ENCODE measurements at places on chromosomes 11 and 22. TPM values are rescaled to one million over a fixed set of nuclear protein-coding genes. Genes with fewer than 3 reads are reported as not detected.
A peak's percentile ranks its signal among the peaks of the same experiment; 100 is the strongest.

GRCh38 chr11:116714902-116715301 lies 57.9 kb downstream of the BUD13 start:
- no peak for DNase-seq

DNA sequence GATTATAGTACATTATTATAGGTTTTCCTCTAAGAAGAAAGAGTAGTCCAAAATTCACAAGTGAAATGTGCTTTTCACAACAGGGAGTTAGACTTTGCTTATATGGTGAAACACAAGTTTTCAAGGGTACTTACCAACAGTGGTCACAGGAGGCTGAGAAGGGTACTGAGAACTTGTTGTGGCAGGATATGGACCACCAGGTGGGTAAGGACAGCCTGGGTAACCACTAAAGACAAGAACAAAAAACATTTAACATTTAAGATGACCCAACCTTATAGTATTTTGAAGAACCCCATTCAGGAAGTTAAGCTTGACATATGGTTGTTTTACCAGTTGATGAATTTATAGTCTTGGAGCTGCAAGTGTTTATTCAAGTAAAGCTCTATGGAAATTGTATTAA lies 24.4 kb downstream of the TSG101 start:
- no peak for DNase-seq

- DNase-seq: peak; percentile 82
Measured at GRCh38 chr22:50342651-50343540, at the start of gene PPP6R2. Gene PPP6R2, plus strand, starts transcription at chr22:50343327. Its CDS starts 50,582 bp downstream, at chr22:50393909.

Gene P2RY6
- not detected for polyA plus RNA-seq

Gene SMC1B
- not detected for polyA plus RNA-seq

DNA sequence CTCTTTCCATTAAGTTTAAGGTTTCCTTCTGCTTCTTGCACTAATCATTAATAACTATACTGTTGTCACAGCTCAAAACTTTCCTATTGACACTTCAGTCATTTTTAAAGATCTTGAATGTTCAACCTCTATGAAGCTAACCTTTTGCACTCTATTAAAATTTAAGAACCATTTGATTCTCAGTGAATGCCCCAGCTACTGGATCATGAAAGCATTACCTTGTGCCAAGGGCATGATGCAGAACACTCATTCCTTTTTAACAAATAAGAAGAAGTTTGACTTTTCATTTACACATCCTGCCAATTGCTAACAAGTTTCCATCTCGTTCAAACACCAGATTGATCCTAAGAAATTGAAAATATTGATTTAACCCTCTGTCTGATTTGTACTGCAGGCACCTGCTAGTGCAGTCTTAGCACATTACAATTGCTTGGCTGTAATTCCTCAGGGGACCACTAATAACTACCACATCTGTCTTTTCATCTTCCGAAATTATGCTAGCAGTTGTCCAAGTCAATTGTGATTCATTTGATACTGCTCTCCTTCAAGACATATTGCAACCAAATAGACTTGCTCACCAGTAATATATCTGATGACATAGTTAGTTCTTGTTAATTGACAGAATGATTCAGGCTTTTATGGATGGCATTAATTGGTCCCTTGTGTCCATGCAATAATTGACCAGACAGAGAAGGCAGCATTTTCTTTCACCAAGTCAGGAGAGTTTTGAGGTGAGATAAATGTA lies 158.4 kb downstream of the TEAD1 start:
- no peak for DNase-seq

GRCh38 chr11:86365546-86365945 lies 9.1 kb upstream of the CCDC81 start:
- DNase-seq: no peak

Gene CDC42BPG
- 0.11 TPM for polyA plus RNA-seq

DNA sequence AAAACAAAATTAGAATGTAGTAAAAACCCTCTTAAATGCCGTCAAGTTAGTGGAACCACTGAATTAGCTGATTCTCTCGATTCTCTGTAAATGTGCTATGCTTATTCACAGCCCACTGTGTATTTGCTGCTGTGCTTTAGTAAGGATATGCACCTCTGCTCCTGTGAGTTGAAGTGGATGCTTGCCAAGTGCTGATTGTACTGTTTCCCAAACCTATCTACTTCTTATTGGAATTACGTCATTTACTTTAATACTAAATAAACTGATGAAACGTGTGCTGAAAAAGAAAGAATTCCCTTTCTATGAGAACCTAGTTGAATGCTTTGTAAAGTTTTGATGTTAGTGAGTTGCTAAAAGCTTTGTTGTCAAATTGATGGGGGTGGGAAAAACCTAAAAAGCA lies 158.4 kb downstream of the LRRC4C start:
- no peak for DNase-seq

GRCh38 chr22:38110008-38110862 lies at the start of gene BAIAP2L2:
Gene BAIAP2L2, minus strand, starts transcription at chr22:38110684. Its CDS starts 159 bp downstream, at chr22:38110525.
- no peak for DNase-seq

Gene FIBIN
- not detected for polyA plus RNA-seq

Gene OR51B4
- polyA plus RNA-seq: not detected

- DNase-seq: peak; percentile 44
Measured at GRCh38 chr11:75668451-75669297, at the start of gene MAP6. Gene MAP6, minus strand, starts transcription at chr11:75669038. Its CDS starts 669 bp downstream, at chr11:75668369.

Gene MPZL2
- polyA plus RNA-seq: 0.37 TPM

DNA sequence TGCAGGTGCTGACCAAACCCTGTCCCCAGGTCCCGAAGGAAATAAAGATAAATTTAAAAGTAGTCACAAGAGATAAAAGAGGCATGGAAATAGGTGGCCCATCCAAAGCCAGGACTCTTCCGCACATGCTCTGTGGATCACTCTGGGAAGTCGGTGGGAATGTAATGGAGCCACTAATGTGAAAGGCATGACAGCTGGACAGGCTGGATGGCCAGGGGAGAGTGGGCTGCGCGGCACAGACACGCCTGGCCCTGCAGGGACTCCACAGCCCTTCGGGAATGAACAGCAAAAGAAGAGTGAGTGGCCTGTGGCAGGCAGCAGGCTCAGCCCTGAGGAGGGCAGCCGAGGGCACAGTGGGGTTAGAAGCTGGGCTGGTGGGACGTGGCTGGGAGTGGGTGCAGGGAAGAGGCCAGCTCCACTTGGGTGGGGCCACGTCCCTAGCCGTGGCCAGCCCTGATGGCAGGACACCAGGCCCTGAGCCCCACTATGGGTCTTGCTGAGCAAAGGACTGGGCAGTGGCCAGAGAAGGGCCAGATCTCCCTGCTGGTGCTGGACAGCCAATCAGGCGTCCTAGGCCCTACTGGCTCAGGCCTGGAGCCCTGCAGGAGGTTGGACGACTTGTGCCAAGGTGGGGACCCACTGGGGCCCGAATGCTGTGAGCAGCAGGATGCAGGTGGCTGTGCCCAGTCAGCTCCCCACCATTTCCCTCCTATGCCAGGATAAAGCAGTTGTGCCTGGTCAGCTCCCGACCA lies 31.3 kb upstream of the GNB1L start:
- DNase-seq: no peak

Gene HDHD5
- polyA plus RNA-seq: 45.5 TPM

- DNase-seq: no peak
Measured at GRCh38 chr11:1983601-1983961, 14.1 kb downstream of the H19 start.

Gene SMIM38
- 0.11 TPM for polyA plus RNA-seq

Gene FLRT1
- polyA plus RNA-seq: not detected

DNA sequence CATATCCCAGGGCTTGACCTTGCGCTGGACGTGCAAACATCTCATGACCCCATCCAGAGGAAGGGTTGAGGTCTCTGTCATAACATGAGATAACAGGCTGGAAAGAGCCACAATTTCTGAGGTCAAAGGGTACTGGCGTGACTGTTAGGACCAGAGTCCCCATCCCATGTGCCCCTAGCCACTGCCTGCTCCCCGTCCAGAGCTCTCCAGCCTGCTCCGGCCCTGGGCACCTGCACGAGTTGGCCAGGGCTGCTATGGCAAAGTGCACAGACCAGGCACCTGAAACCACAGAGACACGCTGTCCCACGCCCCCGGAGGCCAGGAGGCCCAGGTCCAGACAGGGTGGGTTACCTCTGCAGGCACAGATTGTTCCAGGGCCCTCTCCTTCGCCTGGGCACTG lies 58.9 kb downstream of the SHANK2 start:
- DNase-seq: no peak

Data from CD4-positive, CD25-positive, alpha-beta regulatory T cell (primary cell).